ENCODE measurements at places on chromosomes 12 and 14.

DNA sequence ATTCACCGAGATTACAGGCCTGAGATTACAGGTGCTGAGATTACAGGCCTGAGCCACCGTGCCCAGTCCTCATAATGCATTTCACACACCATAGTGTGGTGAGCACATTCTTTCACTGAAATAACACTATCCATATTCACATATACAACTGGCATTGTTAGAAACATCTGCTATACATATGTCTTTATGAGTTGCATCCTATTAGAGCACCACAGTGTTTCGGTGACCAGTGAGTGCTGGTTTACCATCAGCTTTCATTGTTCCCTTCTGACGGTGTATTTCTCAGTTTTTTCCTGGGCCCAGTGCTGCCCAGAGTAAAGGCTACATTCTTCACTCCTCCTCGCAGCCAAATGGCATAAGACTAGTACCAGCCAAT lies 96.2 kb upstream of the FGD4 start:
- DNase-seq, result no peak

DNA sequence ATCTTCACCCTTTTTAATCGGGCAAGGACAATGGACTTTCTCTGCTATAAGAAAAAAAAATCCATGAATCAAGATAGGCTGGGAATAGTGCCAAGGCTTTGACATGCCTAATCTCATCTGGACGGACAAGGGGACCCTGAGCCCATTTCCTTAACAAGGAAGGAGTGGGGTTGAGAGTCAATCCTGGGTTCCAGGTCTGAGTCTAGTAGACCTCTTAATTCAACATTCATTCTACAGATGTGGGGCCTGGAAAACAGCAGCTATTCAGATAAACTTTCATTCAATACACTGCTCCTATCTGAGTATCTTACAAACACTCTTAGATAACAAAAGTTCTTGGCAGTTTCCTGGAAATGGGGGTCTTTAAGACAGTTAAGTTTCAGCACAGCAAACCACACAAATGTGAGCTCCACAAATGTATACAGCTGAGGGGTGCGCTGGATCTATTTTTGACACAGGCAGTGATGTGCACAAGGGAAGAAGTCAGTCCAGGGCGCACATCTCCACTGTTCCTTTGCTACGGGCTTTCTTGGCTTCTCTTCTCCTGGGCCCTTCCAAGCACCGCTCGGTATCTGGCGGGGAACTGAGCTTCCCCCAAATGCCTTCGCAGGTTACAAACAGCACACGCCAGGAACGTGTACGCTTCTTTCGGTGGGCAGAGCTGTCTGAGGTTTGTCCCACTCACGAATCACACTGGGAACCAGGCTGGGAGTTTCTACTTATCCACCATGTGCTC lies 82.2 kb upstream of the GPR68 start:
- no peak for DNase-seq

GRCh38 chr14:65392296-65392695 lies 20.2 kb upstream of the FUT8 start:
- DNase-seq, result no peak

DNA sequence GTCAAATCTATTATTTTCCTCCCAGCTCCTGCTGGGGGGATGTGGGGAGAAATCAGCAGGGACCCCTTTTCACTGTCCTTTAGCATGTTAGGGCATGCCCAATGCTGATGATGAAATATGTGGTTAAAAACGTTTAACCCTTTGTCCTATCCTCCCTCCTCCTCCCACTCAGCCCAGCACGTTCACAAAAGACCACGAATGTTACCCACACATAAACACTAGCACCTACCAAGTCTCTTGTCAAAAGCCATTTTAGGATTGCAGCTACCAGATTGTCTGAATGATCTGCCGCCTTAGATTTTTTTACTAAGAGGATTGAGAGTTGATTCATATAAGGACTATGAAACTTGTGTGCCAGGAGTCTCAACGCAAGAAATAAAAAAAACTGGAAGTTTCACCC lies 70.4 kb downstream of the TBK1 start:
- DNase-seq, result no peak

DNA sequence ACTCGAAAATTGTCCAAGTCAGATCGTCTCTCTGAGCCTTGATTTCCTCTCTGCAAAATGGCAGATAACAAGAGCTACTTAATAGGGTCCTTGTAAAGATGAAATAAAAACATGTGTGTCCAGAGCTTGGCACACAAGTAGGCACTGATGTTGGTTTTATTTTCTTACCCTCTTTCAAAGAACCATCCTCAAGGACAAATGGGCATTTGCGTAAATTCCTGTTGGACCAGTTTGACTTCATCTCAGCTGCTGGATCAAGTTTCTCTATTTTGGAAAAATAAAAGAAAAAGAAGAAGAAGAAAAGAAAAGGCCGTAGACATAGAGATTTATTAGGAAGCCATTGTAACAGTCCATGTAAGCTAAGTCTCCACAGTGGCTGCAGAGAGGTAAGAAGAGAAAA lies 47.2 kb downstream of the MAP1LC3B2 start:
- DNase-seq, result no peak

- peak; percentile 26 for DNase-seq
Measured at GRCh38 chr12:13534645-13535398, 338.3 kb downstream of the EMP1 start.

DNA sequence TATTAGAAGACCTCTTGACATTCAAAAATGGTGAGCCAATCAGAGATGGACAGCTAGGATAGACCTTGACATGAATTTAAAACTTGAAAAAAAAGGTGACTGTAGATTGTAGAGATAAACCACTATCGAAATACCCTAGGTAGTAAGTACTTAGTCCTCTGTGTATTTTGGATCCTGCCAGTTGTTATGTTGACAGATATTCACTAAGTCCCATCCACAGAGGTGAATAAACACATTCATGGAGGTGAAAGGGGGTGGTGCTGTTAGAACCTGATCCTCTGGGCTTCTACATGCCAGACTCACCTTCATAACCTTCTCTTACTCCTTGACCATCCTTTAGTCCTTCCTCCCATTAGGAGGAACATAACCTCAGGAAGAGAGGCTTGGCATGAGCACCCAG lies 72.3 kb downstream of the OTX2 start:
- DNase-seq, result no peak

- DNase-seq, result no peak
Measured at GRCh38 chr14:101939646-101940170, 24.7 kb upstream of the DYNC1H1 start.

DNA sequence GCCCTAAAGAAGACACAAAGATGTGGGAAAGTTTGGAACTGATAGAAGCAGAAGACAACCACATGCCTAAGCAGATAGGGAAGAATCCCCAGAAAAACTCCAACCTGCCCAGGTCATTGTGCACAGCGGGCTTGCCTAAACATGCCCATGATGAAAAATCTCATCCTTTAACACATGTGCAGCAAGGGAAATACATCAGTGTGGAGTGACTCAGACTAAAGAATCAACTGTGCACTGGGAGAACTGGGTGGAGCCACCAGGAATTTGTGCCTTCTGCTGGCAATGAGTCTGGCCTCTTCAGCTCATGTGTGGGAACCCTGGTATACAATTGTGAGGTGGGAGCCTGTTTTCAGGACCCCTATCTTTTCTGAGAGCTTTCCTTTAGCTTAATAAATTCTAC lies 398.5 kb downstream of the FSCB start:
- DNase-seq, result no peak

DNA sequence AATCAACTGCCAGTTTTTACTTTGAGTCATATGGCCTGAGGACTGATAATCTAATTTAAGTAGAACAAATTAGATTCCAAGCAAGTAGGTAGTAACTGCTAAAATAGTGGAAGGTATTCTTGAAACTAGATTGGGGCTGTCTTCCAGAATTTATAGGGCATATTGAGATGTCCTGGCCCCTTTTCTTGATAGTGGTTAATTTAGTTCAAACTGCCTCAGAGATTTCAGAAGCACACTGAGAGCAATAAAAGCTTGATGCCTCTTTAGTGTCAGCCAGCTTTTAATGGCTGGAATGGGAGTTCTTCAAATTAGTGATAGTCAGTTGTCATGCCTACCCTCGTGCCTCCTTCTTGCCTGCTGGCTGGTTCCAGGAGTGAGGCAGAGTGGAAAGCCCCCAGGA lies 120.5 kb downstream of the AKAP6 start:
- no peak for DNase-seq

DNA sequence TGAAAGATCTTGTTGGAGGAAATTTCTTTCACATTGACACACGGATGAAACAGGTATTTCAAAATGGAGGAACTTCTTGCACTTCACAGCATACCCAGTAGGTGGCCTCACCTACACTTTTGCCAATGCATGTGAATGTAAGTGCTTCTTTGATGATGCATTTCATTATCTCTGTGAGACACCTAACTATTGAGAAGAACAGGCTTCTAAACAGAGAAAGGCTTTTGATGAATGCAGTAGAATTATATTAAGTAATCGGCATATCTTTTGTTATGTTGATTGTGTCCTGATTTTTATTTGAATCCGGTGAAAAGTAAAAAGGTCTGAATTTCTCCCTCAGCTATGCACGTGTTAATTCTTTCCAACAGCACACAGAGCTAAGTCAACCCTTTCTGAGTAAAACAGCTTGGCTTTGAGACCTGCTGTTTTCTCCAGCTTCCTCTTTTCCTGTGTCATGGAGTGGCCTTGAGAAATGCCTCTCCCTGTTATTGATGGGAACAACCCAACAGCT lies 399.0 kb downstream of the NAV3 start:
- peak; percentile 1 for DNase-seq

DNA sequence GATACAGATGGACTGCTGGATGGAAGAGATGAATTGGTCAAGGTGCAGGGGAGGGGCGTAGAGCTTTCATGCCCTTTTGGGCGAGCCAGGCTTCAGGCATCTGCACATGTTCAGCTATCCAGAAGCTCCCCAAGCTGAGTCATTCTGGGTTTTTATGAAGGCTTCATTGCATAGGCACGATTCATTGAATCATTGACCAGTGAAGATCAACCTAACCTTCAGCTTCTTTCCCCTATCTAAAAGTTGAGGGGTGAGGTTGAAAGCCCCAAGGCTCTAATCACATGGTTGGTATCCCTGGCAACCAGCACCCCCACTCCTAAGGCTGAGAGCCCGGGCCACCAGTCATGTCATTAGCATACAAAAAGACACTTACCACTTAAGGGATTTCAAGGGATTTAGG lies 36.3 kb downstream of the RPS29 start:
- no peak for DNase-seq

- DNase-seq, result no peak
Measured at GRCh38 chr14:39890026-39890425, 457.8 kb upstream of the FBXO33 start.

DNA sequence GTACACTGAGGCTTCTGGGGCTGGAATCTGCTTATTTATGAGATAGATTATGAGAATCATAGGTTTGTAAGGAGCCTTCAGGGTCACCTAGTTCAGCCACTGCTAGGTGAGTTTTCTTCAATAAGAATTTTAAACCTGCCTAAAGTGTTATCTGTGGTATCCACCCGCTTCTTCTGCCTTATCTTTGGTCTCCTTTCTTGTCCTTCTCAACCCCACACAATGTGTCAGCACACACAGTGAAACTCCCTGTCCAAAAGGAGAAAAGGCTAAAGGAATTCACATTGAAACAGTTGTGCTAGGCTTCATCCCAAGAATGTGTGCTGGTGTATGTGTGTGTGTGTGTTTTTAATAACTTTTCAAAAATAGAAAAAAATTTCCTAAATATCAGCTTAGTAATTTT lies 259.3 kb upstream of the BTG1 start:
- DNase-seq, result no peak

- no peak for DNase-seq
Measured at GRCh38 chr14:82079553-82079952, 545.9 kb upstream of the SEL1L start.

GRCh38 chr12:73769337-73769736 lies 768.3 kb upstream of the ATXN7L3B start:
- no peak for DNase-seq

Measured in stimulated activated CD4-positive, alpha-beta T cell treated with anti-CD3 and anti-CD28 coated beads, Interleukin-4, amount 100 ng/mL, for 48 hours (primary cell).